ENCODE measurements at places on chromosomes 6 and 20. TPM values are rescaled to one million over a fixed set of nuclear protein-coding genes. Genes with fewer than 3 reads are reported as not detected.

Gene HSPA12B
- not detected for total RNA-seq

Gene MAFB
- total RNA-seq, result not detected

Gene TNXB
- 11.2 TPM for total RNA-seq

Gene COL21A1
- total RNA-seq, result not detected

Gene SIRPA
- not detected for total RNA-seq

Gene PLA2G7
- not detected for total RNA-seq

Gene ENPP4
- 4.5 TPM for total RNA-seq

Gene ENPP1
- not detected for total RNA-seq

Data from CD4-positive, CD25-positive, alpha-beta regulatory T cell (primary cell).